ENCODE measurements at places on chromosomes 4 and X.

DNA sequence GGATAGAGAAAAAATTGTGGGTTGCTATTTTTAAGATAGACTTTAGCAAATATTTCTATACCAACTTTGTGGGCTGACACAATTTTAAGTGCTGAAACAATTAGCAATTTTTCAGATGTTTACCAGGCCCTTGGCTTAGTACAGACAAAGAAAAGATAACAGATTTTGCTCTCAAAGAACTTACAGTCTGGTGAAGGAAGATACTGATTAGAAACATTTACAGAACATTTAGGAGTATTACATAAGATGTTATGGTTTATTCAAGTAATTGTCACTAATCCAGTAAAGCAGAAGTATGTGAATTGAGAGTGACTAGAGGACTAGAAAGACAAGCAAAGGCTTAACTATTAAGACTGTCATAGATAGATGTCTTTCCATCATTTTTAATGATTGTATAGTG lies 35.3 kb upstream of the NDUFC1 start:
- H3K27ac ChIP-seq = no peak overlapping the region
- DNase-seq = no peak
- H3K27me3 ChIP-seq = no peaks in the 10 kb centered on the region
- peaks cover 64% of the 10 kb centered on the region for H3K36me3 ChIP-seq

DNA sequence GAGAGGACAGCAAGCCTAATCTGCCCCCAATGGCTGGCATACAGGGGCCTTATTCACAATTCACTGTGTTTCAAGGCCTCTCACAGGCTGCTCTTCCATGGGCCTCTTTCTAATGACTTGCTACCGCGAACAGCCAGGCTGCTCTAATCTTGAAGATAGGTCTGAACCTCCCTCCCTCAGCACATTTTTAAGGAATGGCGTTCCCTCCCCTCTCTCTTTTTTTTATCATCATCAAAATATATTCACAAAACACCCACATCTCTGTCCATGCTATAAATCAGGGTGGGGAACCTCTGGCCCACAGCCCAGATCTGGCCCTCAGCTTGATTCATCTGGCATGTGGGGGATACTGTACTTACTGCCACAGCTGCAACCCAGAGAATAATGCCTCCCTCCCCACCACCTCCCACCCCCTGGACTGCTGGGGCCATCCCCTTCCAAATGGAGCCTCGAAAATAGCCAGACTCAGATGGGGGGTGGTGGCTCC lies 76.2 kb upstream of the PLAC1 start:
- H3K36me3 ChIP-seq = no peaks in the 10 kb centered on the region
- no peaks in the 10 kb centered on the region for H3K4me1 ChIP-seq
- DNase-seq = no peak
- H3K27me3 ChIP-seq = no peaks in the 10 kb centered on the region

GRCh38 chr4:38572793-38573192 lies 91.2 kb upstream of the KLF3 start:
- H3K36me3 ChIP-seq = no peaks in the 10 kb centered on the region
- DNase-seq = no peak
- no peak overlapping the region for H3K27ac ChIP-seq
- H3K4me3 ChIP-seq = no peak overlapping the region
- no peaks in the 10 kb centered on the region for H3K4me1 ChIP-seq
- H3K27me3 ChIP-seq = no peaks in the 10 kb centered on the region

DNA sequence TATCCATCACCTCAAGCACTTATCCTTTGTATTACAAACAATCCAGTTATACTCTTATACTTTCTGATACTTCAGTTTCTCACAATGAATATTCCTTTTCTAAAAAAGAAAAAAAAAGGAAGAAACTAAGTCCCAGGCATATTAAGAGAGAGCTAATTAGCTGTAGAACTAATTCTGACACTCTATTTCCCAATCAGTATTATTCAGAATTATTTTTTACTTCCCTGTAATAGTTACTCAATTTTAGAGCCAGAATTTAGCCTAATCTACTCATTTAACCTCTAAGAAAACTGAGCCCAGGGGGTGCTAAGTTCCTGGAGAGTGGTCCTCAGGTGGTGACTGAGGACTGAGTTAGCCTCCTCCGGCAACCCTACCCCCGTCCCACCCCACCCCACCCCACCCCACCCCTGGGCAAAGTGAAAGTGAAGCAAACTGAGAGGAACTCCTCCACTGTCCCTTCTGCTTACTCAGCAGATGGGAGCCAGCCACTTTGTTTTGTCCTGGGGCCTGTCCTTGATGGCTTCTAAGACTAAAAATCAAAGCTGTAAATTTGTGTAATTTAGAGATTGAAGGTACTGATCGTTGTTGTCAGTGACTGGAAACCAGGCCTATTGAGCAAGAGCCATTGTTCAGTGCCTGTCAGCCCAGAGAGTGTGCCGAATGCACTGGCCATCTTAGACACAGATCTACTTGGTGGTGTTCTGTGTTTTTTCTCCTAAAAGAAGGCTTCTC lies 162.1 kb downstream of the CBR4 start:
- no peak overlapping the region for H3K4me3 ChIP-seq
- H3K27ac ChIP-seq = no peak overlapping the region
- H3K27me3 ChIP-seq = peaks cover 2% of the 10 kb centered on the region
- H3K4me1 ChIP-seq = no peaks in the 10 kb centered on the region
- H3K36me3 ChIP-seq = no peaks in the 10 kb centered on the region
- no peak for DNase-seq

GRCh38 chr4:168502861-168503260 lies 6.0 kb downstream of the PALLD start:
- no peak for DNase-seq
- H3K27ac ChIP-seq = no peak overlapping the region
- H3K36me3 ChIP-seq = no peaks in the 10 kb centered on the region
- H3K4me3 ChIP-seq = no peak overlapping the region
- H3K4me1 ChIP-seq = peaks cover 4% of the 10 kb centered on the region

DNA sequence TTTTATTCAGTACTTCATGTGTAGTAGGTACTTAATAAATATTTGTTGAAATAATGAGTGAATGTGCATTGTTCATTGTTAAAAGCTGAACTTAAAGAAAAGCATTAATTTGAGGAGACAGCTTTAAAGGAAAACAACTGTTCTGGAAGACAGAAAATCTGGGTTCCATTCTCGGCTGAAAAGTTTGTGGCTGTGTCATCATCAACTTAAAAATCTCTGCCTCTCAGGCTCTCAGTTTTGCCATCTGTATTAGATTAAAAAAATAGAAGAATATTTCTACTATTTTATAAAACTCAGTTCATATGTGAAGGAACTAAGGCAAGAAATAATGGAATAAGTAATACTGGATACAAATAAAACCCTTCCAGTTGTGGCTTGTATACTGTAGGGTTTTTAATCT lies 62.5 kb downstream of the FSTL5 start:
- H3K4me3 ChIP-seq = no peak overlapping the region
- DNase-seq = no peak
- no peaks in the 10 kb centered on the region for H3K27me3 ChIP-seq
- H3K27ac ChIP-seq = no peak overlapping the region
- no peaks in the 10 kb centered on the region for H3K4me1 ChIP-seq
- no peaks in the 10 kb centered on the region for H3K36me3 ChIP-seq

DNA sequence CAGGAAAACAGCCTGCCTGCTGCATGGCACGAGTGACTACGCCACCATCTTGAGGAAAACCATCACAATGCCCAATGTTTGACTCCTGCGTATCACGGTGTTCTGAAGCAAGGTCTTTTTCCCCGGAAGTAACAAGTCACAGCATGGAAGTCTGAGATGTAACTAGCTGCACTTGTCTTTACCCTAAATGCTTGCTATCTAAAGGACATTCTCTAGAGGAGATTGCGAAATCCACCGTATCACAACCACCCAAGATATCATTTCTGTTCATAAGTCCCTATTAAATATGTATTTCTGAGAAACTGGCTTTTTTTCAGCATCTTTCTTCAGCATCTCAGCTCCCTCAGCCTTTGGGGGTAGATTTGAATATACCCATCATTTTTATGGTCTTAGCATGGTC lies 1565.1 kb downstream of the ARAP2 start:
- H3K4me3 ChIP-seq = no peak overlapping the region
- no peaks in the 10 kb centered on the region for H3K4me1 ChIP-seq
- no peak overlapping the region for H3K27ac ChIP-seq
- H3K27me3 ChIP-seq = no peaks in the 10 kb centered on the region

DNA sequence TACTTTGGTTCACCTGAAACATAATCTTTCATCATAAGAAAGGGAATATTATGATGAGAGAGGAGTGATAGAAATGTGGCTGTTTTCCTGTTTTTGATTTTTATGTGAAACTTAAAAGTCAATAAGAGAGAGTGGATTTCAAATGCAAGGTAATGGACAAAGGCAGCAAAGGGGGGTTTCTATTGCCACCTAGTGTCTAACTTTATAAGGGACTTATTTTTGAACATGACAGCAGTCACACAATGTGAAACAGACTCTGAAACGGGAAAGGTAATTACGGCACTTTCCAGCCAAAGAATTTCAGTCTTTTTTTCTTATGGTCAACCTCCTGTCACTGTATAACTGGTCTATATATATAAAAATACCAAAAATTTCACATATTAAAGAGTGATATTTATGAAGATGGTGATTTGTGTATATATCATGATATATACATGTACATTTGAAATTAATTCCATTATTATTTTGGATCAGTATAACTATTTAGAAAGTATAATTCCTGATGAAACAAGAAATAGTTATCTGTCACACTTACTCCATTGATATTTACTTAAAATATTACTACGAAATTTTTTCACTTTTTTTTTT lies 127.1 kb downstream of the FBXO8 start:
- H3K36me3 ChIP-seq = no peaks in the 10 kb centered on the region
- H3K27me3 ChIP-seq = peaks cover 11% of the 10 kb centered on the region
- H3K4me1 ChIP-seq = no peaks in the 10 kb centered on the region
- H3K27ac ChIP-seq = no peak overlapping the region

- no peak overlapping the region for H3K4me3 ChIP-seq
- H3K4me1 ChIP-seq = no peaks in the 10 kb centered on the region
- no peak overlapping the region for H3K27ac ChIP-seq
- DNase-seq = no peak
These were observed 49.6 kb downstream of the KLHL13 start for GRCh38 chrX:118066867-118067515.
